ENCODE measurements at places on chromosomes 6 and 20.

DNA sequence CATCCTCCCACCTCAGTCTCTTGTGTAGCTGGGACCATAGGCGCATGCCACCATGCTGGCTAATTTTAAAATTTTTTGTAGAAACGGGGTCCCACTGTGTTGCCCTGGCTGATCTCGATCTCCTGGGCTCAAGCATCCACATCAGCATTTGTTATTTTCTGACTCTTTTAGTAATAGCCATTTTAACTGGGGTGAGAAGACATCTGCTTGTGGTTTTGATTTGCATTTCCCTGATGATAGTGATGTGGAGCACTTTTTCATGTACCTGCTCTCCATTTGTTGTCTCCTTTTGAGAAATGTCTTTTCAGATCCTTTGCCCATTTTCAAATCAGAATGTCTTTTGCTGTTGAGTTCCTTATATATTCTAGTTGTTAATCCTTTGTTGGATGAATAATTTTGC lies 22.2 kb upstream of the TULP4 start:
- DNase-seq, result no peak

- no peak for DNase-seq
These were observed 192.7 kb upstream of the PMEPA1 start for GRCh38 chr20:57902473-57902872.

DNA sequence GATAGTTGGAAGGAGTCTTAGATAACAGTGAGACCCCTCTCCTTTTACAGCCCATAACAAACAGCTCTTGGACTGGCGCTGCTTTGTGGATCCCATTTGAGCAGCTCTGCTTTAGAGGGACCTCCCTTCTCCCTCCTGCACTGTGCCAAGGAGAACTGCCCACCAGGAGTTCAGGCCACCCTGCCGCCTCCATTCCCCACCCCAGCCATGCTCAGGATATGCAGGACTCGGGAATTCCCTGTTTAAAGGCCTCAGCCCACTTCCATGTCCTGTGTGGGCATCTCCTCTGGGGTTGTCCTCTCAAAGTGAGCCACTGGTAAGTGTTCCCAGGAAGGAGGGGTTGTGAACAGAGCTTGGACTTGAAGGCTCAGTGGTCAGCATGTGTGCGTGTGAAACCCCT lies 312.6 kb upstream of the RNF24 start:
- no peak for DNase-seq

GRCh38 chr6:31560697-31561058 lies 11.4 kb upstream of the LTA start:
- DNase-seq, result no peak

DNA sequence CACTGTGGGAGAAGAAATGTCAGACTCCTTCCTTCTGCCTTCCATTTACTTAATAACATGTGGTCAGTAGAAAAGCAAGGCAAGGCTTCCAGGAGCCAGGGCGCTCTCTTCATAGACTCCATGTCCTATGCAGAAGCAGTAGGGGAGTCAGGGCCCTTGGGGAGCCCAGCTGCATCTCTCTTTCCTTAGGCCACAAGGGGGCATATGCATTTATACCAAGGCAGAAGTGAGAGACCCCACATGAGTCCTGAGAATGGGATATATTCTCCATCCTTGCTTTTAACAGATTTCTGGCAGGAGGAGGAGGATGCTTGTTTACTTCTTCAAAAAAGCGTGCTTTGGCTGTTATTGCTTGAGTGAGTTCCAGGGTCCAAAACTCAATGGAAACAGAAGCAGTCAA lies 198.5 kb downstream of the HIVEP2 start:
- DNase-seq, result peak; percentile 45

DNA sequence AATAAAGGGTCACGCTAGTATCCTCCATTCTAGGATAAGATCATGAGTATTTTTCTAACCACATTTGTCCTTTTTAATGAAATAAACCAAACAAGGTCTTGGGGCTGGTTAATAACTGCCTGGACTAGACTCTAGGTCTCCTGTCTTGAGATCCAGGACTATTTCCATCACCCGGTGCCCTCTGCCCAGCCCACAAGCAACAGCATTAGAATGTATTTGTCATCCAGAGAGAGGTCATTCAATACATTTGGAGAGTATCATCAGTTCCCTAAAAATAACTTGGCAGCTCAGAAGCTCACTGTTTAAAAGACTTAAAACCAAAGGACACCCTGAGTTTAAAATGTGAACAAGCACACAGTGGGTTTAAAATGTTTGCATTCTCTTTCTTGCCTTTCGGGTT lies 4.4 kb upstream of the RBM24 start:
- DNase-seq, result no peak

DNA sequence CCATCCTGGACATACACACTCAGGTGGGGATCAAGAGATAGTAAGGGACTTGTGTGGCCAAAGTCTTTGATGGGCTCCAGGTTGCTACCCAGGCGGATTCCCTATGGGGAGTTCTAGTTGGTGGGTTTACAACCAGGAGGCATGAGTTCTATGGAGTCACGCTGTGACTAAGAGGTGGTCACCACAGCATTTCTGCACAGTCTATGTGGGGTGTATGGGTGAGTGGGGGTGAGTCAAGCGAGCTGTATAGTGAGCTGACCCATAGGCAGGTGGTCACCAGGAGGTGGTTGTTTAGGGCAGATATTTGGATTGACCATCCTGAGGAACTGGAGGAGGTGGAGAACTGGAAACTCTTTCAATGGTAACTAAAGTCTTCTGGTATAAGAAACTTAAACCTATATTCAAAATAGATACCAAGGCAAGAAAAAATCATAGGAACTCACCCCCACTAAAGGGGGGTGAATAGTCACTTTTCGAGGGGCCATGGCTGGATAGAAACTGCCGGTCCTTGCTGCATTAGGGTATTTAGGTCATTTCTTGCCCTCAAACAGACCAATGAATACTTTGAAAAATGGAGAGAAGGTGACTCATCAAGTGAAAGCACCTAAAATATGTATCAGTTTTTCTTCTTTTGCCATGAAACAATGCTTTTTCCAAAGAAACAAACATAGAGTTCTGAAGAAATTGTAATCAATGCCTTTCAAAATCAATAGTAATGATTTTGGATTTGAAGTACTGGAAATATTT lies 84.3 kb upstream of the NRN1 start:
- no peak for DNase-seq

- no peak for DNase-seq
These were observed 600 bp downstream of the XPO5 start for GRCh38 chr6:43575105-43575771.

DNA sequence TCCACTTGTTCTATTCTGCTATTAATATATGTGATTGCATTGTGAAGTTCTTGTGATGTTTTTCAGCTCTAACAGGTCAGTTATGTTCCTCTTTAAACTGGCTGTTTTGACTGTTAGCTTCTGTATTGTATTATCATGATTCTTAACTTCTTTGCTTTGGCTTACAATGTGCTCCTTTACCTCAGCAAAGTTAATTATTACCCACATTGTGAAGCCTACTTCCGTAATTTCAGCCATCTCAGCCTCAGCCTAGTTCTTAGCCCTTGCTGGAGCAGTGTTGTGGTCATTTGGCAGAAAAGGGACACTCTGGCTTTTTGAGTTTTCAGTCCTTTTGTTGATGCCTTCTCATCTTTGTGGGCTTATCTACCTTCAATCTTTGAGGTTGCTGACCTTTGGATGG lies 440.2 kb downstream of the TBC1D32 start:
- DNase-seq, result no peak

- DNase-seq, result peak; percentile 76
These were observed at the start of gene BMP6 for GRCh38 chr6:7725849-7726415. Gene BMP6 (plus strand): TSS chr6:7726099. CDS start chr6:7726956, 857 bp downstream.

GRCh38 chr20:23027721-23028120 lies 7.4 kb upstream of the SSTR4 start:
- DNase-seq, result no peak

GRCh38 chr6:158085261-158086053 lies 82.6 kb downstream of the SERAC1 start:
- no peak for DNase-seq

DNA sequence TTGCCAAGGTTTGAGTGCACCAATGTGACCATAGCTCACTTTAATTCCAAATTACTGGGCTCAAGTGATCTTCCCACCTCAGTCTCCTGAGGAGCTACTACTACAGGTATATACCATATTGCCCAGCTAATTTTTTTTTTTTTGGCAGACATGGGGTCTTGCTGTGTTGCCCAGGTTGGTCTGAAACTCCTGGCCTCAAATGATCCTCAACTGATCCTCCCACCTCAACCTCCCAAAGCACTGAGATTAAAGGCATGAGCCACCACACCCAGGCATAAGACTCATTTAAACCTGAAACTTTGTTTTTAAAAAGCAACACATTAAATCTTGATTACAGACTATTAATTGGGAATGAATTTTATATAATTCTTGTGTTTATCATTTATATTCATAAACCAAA lies 67.7 kb downstream of the ARHGAP18 start:
- DNase-seq, result no peak

DNA sequence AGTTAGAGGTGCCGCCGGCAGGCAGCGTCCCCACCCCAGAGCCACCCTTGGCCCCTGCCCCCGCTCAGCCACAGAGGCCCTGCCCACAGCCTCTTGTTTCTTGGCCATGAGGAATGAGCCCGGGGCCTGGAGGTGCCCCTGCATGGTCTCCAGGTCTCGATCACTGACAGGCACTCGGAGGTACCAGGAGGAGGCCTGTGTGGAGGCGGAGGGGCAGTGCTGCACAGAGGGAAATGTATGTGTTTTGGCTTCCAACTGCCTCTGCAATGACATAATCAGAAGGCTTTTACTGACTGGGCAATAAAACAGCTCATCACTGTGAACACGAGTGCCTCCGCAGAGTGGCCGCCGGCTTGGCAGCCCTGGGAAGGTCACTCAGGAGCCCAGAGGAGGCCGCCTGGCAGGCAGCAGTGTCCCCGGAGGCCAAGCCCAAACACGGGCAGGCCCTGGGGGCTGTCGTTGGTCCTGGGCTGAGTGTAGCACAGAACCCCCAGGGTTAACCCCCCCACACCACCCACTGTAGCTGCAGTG lies 61.1 kb upstream of the GATA5 start:
- DNase-seq, result no peak

- DNase-seq, result no peak
These were observed 34.2 kb downstream of the GSS start for GRCh38 chr20:34921436-34921835.

DNA sequence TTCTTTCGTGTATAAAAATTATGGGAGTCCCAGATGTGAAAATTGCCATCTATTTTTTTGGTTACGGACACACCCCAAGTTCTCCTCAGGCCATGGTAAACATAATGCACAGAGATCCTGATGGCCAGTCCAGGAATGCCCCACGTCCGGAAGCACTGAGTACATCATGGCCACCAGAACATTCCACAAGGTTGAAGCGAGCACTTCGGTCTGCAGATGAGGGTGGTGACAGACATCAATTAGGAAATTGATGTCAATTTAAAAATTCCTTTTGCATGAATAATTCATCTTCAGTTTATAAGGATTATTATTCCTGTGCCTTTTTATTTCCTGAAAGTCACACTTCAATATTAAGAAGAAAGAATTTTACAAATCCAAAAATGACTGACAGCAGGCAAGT lies 13.2 kb upstream of the EXOC2 start:
- no peak for DNase-seq

GRCh38 chr20:20498076-20498861 lies 130.4 kb downstream of the INSM1 start:
- no peak for DNase-seq

GRCh38 chr20:41889844-41890224 lies 271.7 kb upstream of the CHD6 start:
- DNase-seq, result no peak

GRCh38 chr6:2158596-2159271 lies 86.7 kb downstream of the GMDS start:
- DNase-seq, result no peak

DNA sequence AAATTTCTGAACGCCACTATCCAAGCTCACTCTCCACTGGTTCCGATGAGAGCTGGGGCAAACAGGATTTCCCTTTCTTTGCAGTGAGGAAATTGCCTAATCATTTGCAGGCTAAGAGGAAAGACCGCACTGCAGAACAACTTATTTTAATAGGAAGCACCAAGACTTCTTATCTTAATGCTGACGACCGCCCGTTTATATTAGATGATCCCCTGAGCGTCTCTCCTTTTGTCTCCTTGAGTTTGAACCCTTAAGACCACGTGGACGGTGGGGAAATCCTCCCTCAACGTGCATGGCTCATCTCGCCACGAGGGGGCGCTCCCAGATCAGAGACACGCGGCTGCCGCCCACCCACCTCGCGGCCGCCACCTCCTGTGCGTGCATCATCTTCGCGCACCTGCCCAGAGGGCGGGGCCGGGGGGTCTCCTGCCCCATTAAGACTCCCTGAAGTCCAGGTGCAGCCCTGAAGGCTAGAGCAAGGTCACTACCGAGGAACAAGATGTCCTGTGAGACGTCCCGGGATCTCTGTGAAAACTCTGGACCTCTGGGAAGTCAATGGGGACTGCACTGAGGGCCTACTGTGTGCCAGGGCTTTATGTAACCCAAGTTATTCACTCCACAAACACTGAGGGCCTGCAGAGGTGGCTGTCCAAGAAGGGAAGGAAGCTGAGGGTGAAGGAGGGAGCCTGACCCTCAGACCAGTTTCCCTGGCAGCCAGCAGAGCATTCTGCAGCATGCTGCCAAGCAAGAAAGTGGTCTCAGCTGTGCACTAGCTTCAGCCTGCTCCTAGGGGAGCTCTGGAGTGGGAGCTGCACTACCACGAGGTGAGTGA lies 28.1 kb downstream of the PDYN start:
- peak; percentile 83 for DNase-seq

DNA sequence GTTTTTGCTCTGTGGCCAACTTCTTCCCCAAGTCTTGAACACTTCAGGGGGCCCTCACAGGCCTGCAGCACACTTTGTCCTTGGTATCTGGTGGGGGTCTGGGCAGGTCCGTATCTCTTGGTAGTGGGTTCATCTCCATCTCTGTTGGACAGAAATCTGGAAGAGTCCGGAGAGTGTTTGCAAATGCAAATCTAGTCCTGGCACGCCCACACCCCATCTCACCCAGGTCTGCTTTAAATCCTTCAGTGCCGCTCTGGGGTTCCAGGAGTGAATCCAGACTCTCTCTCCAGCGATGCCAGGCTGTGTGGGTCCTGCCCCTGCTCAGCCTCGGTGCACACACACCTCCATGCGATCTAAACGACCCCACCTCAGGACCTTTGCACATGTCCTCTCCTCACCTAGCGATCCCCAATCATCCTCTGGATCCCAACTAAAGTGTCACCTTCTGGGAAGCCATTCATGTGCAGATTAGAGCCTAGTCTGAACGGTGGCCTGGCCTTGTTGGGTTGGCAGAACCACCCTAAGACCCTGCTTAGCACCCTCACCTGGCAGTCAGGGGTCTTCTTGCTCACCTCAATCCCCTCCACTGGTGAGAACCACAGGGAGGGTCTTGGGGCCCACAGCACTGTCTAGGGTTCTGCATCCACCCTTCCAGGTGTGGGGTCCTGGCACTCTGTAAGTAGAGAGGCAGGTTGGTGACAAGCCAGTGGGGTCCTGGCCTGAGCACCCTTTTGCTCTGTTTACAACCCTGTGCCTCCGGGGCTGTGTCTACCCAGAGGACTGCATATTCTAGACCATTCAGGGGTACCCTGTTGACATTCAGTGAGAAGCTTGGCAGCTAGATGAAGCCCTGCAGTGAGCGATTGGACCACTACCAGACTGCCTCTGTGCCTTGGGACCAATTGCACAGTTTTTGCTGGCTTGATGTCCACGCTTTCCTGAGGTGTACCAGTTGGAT lies 100.8 kb downstream of the SYCP2 start:
- DNase-seq, result no peak

- DNase-seq, result peak; percentile 91
These were observed 8.7 kb upstream of the AP5S1 start for GRCh38 chr20:3811467-3812258.

- DNase-seq, result no peak
These were observed 2695.0 kb upstream of the DEFB115 start for GRCh38 chr20:28562510-28562898.

GRCh38 chr20:59087829-59088433 lies 45.3 kb upstream of the PRELID3B start:
- DNase-seq, result peak; percentile 89
